ENCODE measurements at places on chromosomes 2 and 18. TPM values are rescaled to one million over a fixed set of nuclear protein-coding genes. Genes with fewer than 3 reads are reported as not detected.

DNA sequence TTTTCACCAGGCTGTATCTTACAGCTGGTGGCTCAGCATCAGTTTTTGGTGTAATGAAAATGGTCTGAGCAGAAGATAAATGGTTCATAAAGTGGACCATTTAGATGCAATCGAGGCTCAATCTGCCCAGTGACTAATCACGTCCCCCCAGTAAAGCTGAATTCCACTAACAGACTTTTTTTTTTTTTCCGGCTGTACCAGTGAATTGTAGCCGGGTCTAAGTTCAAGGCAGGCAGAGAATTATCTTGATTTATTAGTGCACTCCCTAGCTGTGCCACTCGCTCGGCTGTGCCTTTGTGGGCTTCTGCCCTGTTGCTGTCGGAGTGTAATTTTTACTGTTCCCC is 215.1 kb upstream of the POU3F3 start:
- H3K4me1 ChIP-seq = peaks cover 23% of the 10 kb centered on the region
- no peak overlapping the region for H3K27ac ChIP-seq
- no peak for DNase-seq
- H3K36me3 ChIP-seq = no peaks in the 10 kb centered on the region

DNA sequence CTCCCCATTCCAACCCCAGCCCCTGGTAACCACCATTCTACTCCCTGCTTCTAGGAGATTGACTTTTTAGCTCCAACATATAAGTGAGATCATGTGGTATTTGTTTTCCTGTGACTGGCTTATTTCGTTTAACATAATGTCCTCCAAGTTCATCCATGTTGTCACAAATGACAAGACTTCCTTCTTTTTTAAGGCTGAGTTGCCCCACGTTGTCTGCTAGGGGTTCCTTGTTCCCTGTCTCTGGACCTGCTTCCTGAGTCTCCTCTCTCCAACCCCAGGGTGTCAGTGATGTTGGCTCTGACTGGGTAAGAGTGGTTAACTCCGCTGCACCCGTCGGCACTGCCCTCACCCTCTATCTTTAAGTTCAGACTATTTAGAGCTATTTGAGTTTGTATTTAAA is 175.2 kb downstream of the SH3RF3 start:
- DNase-seq = no peak
- H3K4me3 ChIP-seq = no peak overlapping the region
- no peak overlapping the region for H3K27ac ChIP-seq
- no peaks in the 10 kb centered on the region for H3K36me3 ChIP-seq

DNA sequence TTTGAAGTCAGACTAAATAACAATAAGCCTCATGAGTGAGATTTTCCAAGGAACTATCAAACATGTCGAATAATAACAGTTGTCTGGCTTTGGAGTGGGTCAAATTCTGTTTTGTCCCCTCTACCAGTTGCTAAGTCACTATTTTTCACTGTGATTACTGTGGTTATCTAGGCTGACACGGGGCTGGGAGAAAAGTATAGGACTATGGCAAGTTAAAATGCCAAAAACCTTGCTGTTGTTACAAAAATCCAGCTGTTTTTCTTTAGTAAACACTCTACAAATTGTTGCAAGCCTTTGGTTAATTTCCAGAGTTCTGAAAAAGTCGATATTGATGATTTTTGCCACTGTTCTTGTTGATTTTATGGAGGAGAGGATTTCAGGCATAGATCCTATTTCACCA is 1.5 kb downstream of the CFAP210 start:
- H3K27ac ChIP-seq = no peak overlapping the region
- peaks cover 6% of the 10 kb centered on the region for H3K4me1 ChIP-seq
- no peaks in the 10 kb centered on the region for H3K27me3 ChIP-seq
- H3K36me3 ChIP-seq = peaks cover 12% of the 10 kb centered on the region

DNA sequence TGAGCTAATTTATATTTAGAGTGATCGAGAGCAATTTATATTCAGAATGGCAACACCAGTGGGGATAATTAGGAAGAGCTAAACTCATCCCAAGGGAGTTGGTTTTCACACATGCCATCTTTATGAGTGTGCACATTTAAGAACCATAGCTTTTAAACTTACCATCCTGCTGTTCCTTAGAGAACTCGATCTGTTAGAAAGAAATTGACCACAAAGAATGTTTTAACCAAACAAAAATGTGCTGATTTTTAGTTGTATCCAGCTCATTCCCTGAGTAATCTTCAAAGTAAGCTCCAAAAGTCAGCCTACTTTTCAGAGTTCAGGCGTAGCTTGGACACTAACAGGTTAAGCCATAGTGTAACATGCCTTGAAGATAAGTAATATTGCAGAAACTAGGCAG is 12.6 kb downstream of the MYL1 start:
- no peaks in the 10 kb centered on the region for H3K36me3 ChIP-seq
- no peak overlapping the region for H3K27ac ChIP-seq
- no peak overlapping the region for H3K4me3 ChIP-seq

GRCh38 chr2:145085612-145086011 is 565.7 kb upstream of the ZEB2 start:
- peaks cover 25% of the 10 kb centered on the region for H3K4me1 ChIP-seq
- H3K27ac ChIP-seq = peak overlapping the region; percentile 1
- H3K4me3 ChIP-seq = no peak overlapping the region
- no peaks in the 10 kb centered on the region for H3K36me3 ChIP-seq
- H3K27me3 ChIP-seq = no peaks in the 10 kb centered on the region

DNA sequence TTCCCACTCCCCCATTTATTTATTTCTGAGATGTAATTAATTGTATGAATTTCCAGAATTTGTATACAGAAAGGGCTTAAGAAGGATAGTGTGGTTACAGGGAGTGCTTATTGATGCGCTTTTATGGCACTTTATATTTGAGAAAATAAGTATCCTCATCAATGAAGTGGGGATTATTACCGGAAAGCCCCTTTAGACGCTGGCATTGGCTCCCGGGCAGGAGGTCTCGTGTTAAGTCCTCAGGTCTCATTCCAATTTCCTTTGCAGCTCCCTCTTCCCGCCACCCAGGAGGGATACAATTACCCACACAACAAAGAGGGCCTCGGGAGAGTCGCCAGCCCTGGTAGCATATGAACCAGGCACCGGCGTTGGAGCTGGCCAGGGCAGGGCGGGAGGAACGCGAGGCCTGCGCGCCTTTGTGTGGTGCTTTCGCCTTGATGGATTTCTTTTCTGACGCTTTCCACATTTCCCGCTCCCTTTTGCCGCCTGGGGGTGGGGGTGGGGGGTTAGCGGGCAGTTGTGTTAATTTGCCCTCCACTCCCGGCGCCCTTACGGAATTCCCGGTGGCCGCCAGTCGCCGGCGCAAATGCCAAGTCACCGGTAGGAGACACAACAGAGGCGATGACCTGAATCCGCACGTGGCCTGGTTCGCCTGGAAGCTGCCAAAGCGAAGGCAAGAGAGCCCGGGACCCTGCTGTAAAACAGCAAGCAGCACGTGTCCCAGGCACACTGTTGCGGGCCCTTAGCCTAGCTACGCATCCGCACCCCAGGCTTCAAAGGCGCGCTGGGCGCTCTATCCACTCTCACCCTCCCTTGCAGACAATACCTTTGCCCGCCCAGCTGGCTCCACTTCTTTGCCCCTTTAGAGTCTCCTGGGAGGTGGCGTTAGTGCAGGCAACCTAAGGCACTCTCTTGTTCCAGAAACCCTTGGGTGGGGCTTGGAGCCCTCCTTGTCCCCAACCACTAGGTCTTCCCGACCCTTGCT is 3.3 kb downstream of the GAD1 start:
- peak; percentile 55 for DNase-seq
- H3K4me1 ChIP-seq = peaks cover 34% of the 10 kb centered on the region
- H3K27me3 ChIP-seq = peaks cover 42% of the 10 kb centered on the region
- no peak overlapping the region for H3K27ac ChIP-seq
- peak overlapping the region; percentile 56 for H3K4me3 ChIP-seq

DNA sequence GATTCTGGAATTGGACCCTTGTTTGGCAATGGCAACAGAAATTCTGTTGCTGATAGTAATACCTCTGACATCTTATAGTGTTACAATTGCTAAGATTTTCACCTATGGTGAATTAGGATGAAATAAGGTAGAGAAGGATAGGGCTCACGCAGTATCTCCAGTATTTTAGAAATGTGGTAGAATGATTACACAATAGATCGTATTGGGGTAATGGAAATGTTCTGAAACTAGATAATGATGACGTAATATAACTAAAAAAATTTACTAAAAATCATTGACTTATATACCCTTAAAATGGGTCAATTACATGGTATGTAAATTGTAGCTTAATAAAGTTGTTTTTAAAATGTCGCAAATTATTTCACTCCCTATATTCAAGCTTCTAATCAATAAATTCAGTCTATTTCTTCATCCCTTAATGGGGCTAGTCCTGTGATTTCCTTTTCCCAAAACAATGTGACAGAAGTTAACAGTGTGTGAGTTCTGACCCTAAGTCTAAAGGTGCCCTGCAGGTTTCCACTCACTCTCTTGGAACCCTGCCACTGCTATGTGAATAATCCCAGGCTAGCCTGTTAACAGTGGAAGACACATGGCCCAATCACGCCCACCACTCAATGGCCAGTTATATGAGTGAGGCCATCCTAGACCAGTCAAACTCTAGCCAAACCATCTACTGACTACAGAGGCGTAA is 31.2 kb downstream of the USP37 start:
- H3K27ac ChIP-seq = no peak overlapping the region
- DNase-seq = no peak
- H3K36me3 ChIP-seq = no peaks in the 10 kb centered on the region
- H3K27me3 ChIP-seq = no peaks in the 10 kb centered on the region

DNA sequence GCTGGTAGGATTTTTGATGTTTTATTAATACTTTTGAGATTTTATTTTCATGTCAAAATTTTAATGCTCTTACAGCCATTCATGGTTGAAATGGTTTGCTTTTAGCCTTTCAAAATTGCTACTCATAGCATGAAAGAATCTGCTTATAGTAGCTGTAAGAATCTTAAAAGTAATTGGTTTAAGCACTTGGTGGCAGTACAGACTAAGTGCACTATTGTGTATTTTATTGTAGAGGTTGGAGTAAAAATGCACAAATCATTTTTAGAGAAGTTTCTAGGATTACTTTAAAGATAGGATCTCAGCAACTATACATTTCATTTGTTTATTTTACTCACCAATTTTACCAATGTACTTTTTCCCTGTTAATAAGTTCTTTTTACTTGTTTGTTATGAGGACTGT is 205.8 kb downstream of the SPAG16 start:
- H3K4me3 ChIP-seq = no peak overlapping the region
- H3K27me3 ChIP-seq = no peaks in the 10 kb centered on the region
- DNase-seq = no peak
- no peaks in the 10 kb centered on the region for H3K36me3 ChIP-seq
- H3K27ac ChIP-seq = no peak overlapping the region

- H3K4me1 ChIP-seq = peaks cover 19% of the 10 kb centered on the region
- peaks cover 13% of the 10 kb centered on the region for H3K27me3 ChIP-seq
- H3K27ac ChIP-seq = peak overlapping the region; percentile 100
- H3K36me3 ChIP-seq = no peaks in the 10 kb centered on the region
- H3K4me3 ChIP-seq = peak overlapping the region; percentile 95
Observed at GRCh38 chr2:178479758-178480226, 465 bp upstream of the PLEKHA3 start.

GRCh38 chr18:79439628-79440023 is 43.9 kb downstream of the NFATC1 start:
- H3K36me3 ChIP-seq = no peaks in the 10 kb centered on the region
- DNase-seq = no peak
- peak overlapping the region; percentile 57 for H3K4me3 ChIP-seq

DNA sequence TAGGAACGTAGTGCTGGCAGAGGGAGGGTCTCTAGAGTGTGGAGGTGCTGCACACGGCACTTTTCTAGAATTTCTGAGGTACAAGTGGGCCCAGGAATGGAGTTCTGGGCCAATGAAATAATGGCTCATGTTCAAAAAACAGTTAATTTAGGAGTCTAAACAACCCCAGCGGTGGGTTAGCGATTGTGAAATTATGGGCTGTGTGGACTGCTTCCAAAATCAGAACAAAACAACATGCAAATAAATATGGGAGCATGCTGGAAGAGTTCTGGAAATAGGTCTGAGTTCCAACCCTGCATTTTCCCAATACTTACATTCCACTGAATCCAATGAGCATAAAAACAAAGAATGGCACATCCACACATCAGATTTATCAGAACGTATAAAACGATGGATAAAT is 317.6 kb downstream of the AFF3 start:
- H3K4me1 ChIP-seq = peaks cover 15% of the 10 kb centered on the region

GRCh38 chr2:181658444-181658843 is 1.5 kb upstream of the CERKL start:
- no peak for DNase-seq
- peak overlapping the region; percentile 55 for H3K27ac ChIP-seq
- peaks cover 5% of the 10 kb centered on the region for H3K27me3 ChIP-seq
- H3K4me1 ChIP-seq = peaks cover 31% of the 10 kb centered on the region
- H3K4me3 ChIP-seq = peak overlapping the region; percentile 86
- peaks cover 4% of the 10 kb centered on the region for H3K36me3 ChIP-seq

The CYBRD1 gene
- 0.54 TPM for total RNA-seq

The SERPINB12 gene
- total RNA-seq = not detected

The ORC4 gene
- total RNA-seq = 72.9 TPM

The FECH gene
- 16.5 TPM for total RNA-seq

The GALNT14 gene
- total RNA-seq = 14.4 TPM

The BOD1L2 gene
- total RNA-seq = not detected

The DUSP19 gene
- 1.6 TPM for total RNA-seq

The GPAT2 gene
- total RNA-seq = 0.47 TPM
